Posterior vena cava (tissue), 2 donors: ENCODE measurements at places on chromosomes 5 and 9. TPM values are rescaled to one million over a fixed set of nuclear protein-coding genes. Genes with fewer than 3 reads are reported as not detected.

The SPINK13 gene
- not detected for total RNA-seq

- no peak for DNase-seq
Measured at GRCh38 chr5:33188089-33188488, 252.7 kb upstream of the TARS1 start.

The IL13 gene
- not detected for total RNA-seq

The ADAM19 gene
- 47.0 TPM for total RNA-seq

DNA sequence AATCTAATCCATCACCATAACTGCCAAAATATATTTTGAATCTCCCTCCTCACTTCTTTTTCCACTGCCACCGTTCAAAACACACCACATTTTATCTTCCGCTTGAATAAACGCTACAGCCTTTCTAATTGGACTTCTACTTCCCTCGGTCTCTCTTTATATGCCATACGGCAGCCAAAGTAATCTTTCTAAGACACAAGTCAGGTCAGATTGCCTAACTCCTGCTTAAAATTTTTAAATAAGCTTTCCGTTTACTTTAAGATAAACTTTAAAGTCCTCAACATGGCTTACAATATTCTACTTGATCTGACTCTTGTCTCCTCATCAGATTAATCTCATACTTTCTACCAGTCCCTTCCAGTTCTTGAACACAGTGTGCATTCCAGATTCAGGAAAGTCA, 9.7 kb downstream of the AFF4 start:
- no peak for DNase-seq

DNA sequence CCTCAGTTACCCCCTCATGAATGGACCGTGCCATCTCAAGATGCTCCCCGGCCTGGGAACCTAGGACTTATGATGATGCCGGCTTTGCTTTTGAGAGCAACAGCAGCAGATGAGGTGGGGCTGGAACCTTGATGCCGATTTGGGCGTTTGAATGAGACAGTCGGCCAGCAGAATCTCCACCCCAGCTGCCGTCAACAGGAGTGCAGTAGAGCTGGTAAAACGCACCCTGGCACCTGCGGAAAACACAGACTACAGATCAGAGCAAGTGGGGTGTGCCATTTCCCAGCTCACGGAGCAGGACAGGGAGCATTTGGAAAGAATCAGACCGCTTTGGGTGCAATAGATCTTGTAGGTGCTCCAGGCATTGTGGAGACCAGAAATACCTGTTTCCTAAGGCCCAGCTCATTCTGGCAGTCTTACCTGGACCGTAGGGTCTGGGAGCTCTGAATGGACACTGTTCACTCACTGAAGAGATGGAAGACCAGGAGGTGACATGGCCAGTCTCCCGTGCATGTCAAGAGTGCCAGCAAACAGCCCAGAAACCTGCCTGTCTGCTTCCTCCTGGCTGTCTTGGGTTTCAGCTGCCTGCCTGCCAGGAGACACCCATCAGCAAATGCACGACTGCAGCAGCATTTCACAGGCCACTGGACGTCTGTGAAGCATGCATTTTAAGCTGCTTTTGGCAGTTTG, 317.7 kb upstream of the IRX4 start:
- peak; percentile 44 for DNase-seq

DNA sequence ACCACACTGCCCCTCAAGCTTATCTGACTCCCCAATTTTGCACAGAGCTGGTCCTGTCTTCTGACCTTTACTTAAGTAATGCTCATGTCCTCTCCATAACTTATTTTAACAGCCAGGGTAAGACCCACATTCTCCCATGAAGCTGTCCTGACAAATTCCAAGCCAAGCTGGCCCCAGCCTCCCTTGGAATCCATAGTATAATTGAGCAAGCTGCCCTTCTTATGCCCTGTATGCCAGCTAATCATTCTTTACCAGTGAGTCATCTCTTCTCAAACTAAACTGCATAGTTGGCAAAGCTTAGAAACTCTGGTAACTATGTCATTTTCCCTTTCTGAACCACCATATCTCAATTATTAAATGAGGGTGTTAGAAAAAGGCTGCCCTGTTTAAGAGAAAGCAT, 92.4 kb downstream of the NFIB start:
- DNase-seq: no peak

GRCh38 chr9:112334432-112334841, 1.0 kb upstream of the PTBP3 start:
- no peak for DNase-seq

GRCh38 chr9:95213117-95213516, 104.4 kb downstream of the FANCC start:
- no peak for DNase-seq

- no peak for DNase-seq
Measured at GRCh38 chr9:14249527-14249926, 64.4 kb downstream of the NFIB start.

- DNase-seq: no peak
Measured at GRCh38 chr9:138011951-138012500, 134.4 kb downstream of the CACNA1B start.

DNA sequence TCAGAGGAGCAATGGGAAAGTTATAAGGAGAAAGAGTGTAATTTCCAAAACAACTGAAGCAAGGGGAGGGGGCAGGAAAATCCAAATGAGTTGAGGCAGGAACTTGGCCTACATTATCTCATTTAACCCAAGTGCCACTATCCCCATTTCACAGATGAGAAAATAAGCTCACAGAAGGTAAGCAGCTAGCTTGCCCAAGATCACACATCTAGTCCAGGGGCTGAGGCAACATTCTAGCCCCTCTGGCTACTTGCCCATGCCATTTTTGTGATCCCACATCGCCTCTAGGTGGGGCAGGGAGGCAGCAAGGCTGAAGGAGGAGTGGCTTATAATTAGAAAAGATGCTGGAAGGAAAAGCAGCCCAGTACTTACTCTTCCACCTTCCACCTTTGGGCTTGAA, 2.6 kb upstream of the PSIP1 start:
- no peak for DNase-seq

The WHRN gene
- total RNA-seq: 2.6 TPM

DNA sequence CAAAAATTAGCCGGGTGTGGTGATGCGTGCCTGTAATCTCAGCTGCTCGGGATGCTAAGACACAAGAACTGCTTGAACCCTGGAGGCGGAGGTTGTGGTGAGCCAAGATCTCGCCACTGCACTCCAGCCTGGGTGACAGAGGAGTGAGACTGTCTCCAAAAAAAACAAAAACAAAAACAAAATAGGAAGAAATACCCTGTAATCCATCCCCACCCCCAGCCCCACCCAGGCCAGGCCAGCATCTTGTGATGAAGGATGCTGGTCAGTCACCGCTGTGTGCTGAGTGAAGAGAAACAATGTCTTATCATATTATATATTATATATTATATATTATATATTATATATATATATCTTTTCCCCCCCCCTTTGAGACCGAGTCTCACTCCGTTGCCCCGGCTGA, 15.4 kb upstream of the CCIN start:
- DNase-seq: no peak

The NUTM2G gene
- not detected for total RNA-seq

The TUBB4B gene
- 178 TPM for total RNA-seq

DNA sequence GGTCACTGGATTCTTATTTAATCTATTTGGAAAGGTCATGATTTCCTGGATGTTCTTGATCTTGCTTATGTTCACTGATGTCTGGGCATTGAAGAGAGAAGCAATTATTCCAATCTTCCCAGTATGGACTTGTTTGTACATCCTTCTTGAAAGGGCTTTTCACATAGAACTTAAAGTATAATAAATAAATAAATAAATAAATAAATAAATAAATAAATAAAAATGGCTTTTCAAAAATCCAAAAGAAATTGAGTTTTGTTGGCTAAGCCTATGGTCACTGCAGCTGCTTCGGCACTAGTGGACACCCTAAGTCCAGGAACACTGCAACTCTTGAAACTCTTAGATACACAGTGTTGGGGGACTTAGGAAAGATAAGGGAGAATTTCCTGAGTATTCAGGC, 840.7 kb upstream of the EDIL3 start:
- no peak for DNase-seq

GRCh38 chr9:4333231-4333740, 33.4 kb upstream of the GLIS3 start:
- DNase-seq: no peak

The OSMR gene
- total RNA-seq: 149 TPM

DNA sequence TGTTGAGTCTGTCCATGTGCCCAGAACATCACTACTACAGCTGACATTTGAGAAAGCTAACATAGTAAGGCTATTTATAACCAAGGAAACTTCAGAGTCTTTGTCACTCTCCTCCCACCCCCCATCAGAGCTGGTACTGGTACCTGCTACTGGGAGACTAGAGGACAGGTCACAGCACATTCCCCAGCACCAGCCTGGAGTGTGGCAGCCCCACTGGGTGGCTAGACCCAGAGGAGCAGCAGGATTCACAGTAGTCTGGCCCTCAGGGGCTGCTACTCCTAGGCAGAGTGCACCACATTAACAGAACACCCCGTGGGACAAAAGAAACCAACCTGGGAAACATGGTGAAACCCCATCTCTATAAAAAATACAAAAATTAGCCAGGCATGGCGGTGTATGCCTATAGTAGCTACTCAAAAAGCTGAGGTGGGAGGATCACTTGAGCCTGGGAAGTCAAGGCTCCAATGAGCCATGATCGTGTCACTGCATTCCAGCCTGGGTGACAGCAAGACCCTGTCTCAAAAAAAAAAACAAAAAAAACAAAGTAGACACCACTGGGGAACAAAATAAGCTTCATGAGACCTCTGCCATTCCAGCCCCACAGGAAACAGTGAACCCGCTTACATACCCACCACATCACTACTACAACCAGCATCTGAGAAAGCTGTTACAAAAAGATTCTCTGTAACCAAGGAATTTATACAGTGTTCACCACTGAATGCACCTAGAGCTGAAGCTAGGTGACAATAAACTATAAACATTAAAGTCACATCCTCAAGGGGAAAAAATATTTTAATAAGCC, 26.3 kb upstream of the PTGER4 start:
- DNase-seq: no peak

The SLC6A3 gene
- 0.10 TPM for total RNA-seq

The GRIN1 gene
- total RNA-seq: not detected

The ANKRD34B gene
- not detected for total RNA-seq

DNA sequence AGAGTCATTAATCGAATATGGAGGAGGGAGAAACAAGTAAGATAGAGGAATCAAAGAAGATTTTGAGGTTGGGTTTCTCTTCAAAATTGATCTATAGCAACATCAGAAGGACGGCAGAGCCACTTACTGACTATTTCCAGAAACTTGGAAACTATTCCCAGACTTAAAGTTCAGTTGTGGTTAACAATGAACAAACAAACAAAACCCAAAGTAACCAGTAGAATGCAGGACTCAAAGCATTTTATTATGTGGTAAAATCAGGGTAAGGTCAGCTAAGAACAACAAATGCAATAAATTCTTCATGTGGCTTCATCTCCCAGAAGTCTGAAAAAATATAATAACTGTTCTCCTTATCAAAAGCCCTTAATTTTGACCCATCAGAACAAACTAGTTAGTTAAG, 54.9 kb upstream of the OSMR start:
- no peak for DNase-seq

The HMMR gene
- 0.32 TPM for total RNA-seq

- no peak for DNase-seq
Measured at GRCh38 chr5:97231025-97231636, 48.1 kb upstream of the RIOK2 start.

The PHF19 gene
- total RNA-seq: 30.8 TPM

- DNase-seq: no peak
Measured at GRCh38 chr9:87109231-87109631, 161.9 kb upstream of the GAS1 start.

DNA sequence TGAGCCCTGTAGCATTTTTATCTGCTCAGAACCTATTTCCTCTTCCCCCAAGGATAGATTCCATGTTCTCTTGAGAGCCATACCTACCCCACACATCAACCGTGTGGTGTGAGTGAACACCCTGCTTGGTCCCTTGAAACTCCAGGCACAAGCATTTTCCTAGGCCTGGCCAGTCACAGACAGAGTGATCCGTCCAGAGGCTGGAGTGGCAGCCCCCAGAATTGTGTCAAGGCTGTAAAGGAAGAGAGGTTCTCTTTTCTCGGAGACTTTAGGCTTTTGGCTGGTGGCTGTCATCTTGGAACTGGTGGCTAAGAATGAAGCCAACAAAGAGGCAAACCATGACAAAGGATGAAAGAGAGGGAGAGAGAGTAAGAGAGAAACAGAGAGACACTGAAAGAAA, 66.0 kb downstream of the ARHGEF37 start:
- DNase-seq: no peak

DNA sequence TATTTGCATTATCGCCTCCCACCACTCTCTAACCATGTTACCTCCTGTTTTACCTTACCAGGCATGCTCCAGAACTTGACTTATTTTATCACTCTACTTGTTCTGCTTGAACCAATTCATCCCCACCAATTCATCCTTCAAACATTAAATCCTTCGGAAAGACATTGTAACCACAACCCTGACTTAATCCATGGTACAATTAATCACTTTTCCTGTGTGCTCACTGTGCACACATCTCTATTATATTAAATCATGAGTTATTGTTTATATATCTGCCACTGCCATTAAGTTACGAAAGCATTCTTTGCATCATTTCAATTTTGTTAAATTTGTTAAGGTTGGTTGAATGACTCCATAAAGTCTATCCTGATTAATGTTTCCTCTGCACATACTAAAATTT, 7.4 kb upstream of the C5orf46 start:
- no peak for DNase-seq

DNA sequence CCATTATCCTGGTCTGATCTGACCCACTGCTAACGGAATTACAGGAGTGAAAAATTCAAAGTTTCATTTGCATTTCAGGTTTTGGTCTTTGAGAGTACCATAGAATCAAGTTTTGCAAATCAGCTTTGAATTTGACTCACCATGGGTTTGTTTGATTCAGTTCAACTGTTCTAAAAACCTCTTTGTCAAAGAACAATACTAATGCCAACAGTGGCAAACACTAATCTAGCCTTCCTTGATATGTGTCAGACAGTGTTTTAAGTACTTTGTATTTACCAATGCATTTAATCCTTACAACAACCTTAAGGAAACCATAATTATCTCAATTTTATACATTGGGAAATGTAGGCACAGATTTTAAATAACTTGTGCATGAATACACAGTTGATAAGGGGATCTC, 10.1 kb upstream of the FSD1L start:
- no peak for DNase-seq

DNA sequence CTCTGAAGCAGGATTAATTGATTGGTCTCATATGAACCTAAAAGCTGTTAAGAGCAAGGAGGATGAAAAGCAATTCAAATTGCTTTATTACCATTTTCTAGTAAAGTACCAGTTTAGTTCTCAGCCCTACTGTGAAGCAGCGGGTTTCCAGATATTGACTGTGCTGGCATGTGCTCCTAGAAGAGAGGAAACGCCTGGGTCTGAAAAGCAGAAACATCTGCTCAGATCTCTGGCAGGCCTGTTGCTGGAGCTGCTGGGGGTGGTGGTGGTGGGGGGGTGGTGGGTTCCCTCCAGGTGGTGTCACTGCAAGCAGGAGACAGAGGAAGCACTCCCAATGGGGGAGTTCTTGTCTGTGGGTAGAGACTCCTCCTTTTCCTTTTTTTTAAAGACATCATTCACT, 105.5 kb upstream of the ZNF462 start:
- DNase-seq: no peak

The CRHBP gene
- 0.83 TPM for total RNA-seq

The G3BP1 gene
- total RNA-seq: 117 TPM

The MED27 gene
- 17.8 TPM for total RNA-seq

GRCh38 chr5:151454166-151454565, 6.8 kb downstream of the SLC36A1 start:
- DNase-seq: no peak

The CDO1 gene
- total RNA-seq: 4.1 TPM

The MYO10 gene
- 8.5 TPM for total RNA-seq

The DND1 gene
- 0.52 TPM for total RNA-seq
